RWPE1 (cell line): ENCODE measurements at places on chromosomes 1 and 21.

DNA sequence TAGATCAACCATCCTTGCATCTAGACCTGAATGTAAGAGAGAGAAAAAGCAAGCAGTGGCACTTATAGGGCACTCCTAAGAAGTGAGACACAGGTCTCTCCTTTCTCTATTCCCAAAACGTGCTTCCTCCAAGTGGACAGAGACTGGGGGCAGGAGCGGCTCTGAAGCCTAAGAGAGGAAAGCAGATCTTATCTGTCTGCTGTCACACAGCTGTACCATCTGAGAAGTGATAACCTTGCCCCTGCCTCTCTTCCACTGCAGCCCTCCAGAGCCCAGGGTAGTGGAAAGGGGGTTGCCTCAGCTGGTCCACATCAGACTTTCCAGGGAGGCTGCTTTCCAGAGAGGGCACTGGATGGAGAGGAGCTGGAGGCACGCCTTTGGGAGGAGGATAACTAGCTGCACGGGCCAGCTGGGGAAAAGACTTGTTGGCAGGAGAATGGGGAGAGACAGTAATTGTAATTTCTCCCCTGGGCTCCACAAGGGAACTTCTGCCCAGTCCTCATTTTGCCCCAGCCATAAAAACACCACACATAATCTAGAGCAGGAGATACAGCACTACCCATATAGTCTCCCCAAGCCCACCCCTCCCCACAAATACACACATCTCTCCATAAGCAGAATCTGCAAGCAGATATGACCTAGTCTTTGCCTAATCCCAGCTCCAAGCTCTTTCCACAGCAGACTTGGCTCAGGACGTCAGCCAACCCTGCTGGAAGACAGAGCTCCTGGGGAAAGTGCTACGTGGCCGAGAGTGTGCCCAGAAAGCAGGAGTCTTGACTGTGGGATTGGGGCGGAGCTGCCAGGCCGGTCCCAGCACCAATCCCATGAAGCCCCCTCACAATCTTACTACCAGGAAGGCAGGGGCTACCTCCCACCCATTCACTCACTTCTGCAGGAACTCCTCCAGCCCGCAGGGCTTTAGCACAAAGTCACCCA, 31.2 kb downstream of the PIK3C2B start:
- no peak for DNase-seq

GRCh38 chr1:30789388-30790255, 32.0 kb upstream of the LAPTM5 start:
- no peak for DNase-seq

- DNase-seq = peak; percentile 59
These were observed 561.2 kb downstream of the KIF26B start for GRCh38 chr1:245715970-245716369.

- no peak for DNase-seq
These were observed 145.1 kb downstream of the TM2D1 start for GRCh38 chr1:61579802-61580201.
